ENCODE measurements at places on chromosomes 4 and X.

DNA sequence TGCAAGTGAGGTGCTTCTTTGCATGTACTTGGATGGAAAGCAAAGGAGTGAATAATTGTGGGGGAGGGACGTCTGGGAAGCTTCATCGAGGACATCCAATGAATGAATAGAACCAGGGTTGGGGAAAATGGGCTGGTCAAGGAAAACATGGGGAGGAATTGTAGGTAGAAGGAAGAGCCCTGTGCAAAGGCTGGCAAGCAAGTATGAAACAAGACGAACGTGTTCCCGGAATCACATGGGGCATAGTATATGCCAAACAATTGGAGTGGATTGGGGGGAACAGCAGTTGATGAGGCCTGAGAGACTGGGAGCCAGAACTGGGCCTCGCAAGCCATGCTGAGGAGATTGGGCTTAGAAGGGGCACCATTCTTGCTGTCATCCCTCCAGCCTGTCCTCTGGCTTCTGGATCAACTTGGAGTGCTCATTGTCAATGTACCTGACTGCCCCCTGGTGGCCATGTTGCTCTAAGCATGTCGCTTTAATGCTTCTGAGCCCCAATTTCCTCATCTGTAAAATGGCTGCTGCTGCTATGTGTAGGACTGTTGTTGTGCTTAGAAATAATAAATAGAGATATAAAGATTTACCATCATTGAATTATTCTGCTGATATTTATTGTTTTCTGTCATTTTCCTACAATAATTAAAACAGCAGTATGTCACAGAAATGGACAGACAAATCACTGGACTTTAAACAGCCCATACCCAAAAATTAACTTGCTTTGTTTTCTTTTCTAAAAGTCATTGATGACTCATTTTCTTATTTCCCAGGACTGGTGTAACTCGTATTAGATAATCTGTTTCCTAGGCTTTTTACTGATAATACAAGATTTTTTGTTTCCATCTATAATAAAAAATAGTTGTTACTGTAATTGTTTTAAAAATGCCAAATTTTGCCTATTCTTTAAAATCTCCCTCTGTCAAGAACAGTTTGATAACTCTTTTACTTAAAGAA lies 66.4 kb downstream of the JADE3 start:
- no peaks in the 10 kb centered on the region for H3K36me3 ChIP-seq
- H3K4me1 ChIP-seq: no peaks in the 10 kb centered on the region
- H3K4me3 ChIP-seq: no peak overlapping the region

- no peak for DNase-seq
- H3K4me3 ChIP-seq: no peak overlapping the region
- H3K27ac ChIP-seq: no peak overlapping the region
- no peaks in the 10 kb centered on the region for H3K36me3 ChIP-seq
- no peaks in the 10 kb centered on the region for H3K4me1 ChIP-seq
- no peaks in the 10 kb centered on the region for H3K27me3 ChIP-seq
Observed at GRCh38 chr4:81135501-81135900, 79.5 kb downstream of the PRKG2 start.

DNA sequence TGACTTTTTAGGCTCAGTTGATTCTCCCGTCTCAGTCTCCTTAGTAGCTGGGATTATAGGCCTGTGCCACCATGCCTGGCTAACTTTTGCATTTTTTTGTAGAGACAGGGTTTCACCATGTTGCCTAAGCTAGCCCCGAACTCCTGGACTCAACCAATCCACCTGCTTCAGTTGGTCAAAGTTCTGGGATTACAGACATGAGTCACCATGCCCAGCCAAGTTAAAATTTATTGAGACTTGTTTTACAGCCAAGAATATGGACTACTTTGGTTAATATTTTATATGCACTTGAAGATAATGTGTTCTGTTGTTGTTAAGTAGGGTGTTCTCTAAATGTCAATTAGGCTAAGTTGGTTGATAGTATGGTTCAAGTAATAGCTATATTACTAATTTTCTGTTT lies 58.7 kb downstream of the CYTL1 start:
- H3K27me3 ChIP-seq: no peaks in the 10 kb centered on the region
- H3K36me3 ChIP-seq: no peaks in the 10 kb centered on the region
- no peak overlapping the region for H3K4me3 ChIP-seq
- H3K4me1 ChIP-seq: no peaks in the 10 kb centered on the region
- no peak overlapping the region for H3K27ac ChIP-seq

DNA sequence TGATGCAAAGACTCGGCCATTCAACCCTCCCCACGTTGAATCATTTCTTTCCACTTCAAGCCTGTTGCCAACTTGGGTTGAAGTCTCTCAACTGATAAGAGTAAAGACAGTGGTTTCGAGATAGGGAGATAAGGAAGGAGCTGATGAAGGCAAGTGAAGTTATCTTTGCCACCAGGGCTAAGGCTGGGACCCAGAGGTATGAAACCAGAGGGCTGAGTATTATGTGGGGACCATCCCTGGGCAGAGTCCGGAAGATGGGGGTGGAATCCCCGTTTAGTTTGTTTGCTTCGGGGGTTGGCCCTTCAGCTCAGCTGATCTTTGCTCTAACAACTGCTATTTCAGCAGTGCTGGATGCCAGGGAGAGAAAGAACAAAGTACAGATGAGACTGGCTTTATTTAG lies 2.3 kb upstream of the XPNPEP2 start:
- H3K4me1 ChIP-seq: peaks cover 63% of the 10 kb centered on the region
- DNase-seq: no peak
- peaks cover under 1% of the 10 kb centered on the region for H3K36me3 ChIP-seq

- H3K4me1 ChIP-seq: no peaks in the 10 kb centered on the region
- no peak for DNase-seq
- H3K4me3 ChIP-seq: no peak overlapping the region
- peaks cover 23% of the 10 kb centered on the region for H3K27me3 ChIP-seq
Observed at GRCh38 chrX:68644861-68645260, 2.6 kb upstream of the STARD8 start.

DNA sequence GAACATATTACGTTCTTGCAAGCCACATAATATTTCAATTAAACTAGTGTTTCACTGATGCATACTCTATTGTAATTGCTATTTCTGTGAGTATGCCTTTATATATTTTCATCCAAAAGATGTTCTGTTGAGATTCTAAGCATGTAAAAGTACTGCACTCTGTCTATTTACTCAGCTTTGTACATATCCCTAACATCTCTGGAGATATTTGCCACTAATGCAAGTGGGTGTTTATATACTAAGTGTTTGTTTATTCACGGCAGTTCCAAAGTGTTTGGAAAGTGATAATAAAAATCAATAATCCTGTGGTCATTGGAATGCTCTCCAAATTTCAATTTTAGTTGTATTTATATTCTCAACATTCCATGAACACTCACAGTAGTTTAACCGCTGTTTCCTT lies 1989.0 kb downstream of the C4orf33 start:
- H3K27ac ChIP-seq: no peak overlapping the region
- H3K27me3 ChIP-seq: no peaks in the 10 kb centered on the region
- no peaks in the 10 kb centered on the region for H3K36me3 ChIP-seq
- no peak for DNase-seq

GRCh38 chrX:39996536-39996935 lies 101.2 kb downstream of the BCOR start:
- DNase-seq: no peak
- H3K4me3 ChIP-seq: no peak overlapping the region
- no peaks in the 10 kb centered on the region for H3K4me1 ChIP-seq

DNA sequence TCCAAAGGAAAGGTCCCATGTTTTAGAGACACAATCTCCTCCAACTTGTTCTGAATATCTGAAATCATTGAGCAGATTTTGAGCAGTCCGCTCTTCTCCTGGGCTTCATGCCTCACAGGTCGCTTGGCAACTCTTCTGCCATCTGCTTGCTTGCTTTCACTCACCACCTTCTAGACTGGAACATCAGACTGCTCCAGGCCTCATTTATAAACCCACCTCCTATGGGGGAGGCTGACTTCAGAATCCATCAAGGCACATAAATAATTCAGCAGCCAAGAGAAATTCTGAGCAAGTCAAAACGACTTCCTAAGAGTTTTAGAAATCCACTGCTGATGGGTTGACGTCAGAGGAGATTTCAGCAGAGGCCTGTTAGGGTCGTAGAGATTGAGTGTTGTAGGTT lies 64.1 kb downstream of the FAM184B start:
- H3K27me3 ChIP-seq: peaks cover 3% of the 10 kb centered on the region
- no peaks in the 10 kb centered on the region for H3K4me1 ChIP-seq
- no peak overlapping the region for H3K27ac ChIP-seq
- H3K4me3 ChIP-seq: no peak overlapping the region
- no peak for DNase-seq

- no peaks in the 10 kb centered on the region for H3K4me1 ChIP-seq
- no peak for DNase-seq
- H3K4me3 ChIP-seq: no peak overlapping the region
- H3K27me3 ChIP-seq: no peaks in the 10 kb centered on the region
Observed at GRCh38 chr4:68718447-68719074, 48.1 kb upstream of the UGT2B15 start.

DNA sequence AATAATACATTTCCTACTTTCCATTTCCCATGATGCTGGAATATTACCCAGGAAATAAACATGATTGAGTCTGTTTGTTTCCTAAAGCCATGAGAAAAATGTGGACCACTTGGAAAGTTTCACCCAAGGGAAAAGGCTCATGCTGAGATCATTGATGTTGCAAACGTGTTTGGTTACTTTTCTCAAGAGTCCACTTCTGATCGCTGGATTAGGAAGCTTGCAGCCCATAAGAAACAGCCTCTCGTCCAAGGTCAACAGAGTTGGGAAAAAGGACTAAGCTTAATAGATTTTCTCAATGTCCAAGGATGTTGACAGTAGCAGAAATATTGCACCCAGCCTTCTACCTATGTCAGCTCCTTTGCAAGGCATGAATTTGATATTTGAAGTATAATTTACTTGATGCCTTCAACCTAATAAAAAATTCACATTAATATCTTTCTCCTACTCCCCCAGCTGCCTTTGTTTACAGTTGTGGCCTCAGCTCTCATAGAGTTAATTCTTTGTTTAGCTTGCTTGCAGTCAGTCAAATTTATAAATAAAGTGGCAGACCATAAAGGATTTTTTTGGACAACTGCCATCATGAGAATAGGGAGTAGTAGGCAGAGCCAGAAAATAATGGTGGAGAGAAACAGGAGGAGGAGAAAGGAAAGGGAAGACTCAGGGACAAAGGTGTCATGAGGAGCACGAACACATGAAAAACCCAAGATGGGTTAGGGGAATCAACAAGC lies 65.6 kb upstream of the BLTP1 start:
- H3K4me3 ChIP-seq: no peak overlapping the region
- no peak overlapping the region for H3K27ac ChIP-seq
- H3K4me1 ChIP-seq: no peaks in the 10 kb centered on the region
- no peak for DNase-seq
- peaks cover 19% of the 10 kb centered on the region for H3K27me3 ChIP-seq
- no peaks in the 10 kb centered on the region for H3K36me3 ChIP-seq

DNA sequence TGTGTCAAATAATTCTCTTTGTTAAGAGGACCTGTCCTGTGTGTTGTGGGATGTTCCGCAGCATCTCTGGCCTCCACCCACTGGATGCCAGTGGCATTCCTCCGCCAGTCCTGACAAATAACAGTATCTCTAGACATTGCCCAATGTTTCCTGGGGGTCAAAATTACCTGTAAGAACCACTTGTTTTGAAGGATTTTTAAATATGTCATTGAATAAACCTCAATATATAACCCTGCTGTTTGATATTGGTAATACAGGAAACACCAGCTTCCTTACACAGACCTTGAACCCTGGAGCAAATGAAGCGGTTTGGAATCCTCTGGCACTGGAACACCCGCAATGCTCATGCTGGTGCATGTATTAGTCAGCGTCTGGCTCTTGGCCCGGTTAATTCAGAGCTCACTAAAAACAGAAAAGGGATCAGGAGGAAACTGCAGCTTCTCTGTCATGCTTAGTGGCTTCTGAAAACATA lies 101.3 kb downstream of the TBL1X start:
- H3K4me3 ChIP-seq: no peak overlapping the region
- H3K27me3 ChIP-seq: no peaks in the 10 kb centered on the region
- peak; percentile 30 for DNase-seq
- H3K4me1 ChIP-seq: no peaks in the 10 kb centered on the region
- peak overlapping the region; percentile 33 for H3K27ac ChIP-seq

Data from activated naive CD4-positive, alpha-beta T cell treated with anti-CD3 and anti-CD28 coated beads, Interleukin-2, amount 10 ng/mL, durations not matched to agents 7 days and 5 days (primary cell).